Activated CD4-positive, alpha-beta T cell treated with anti-CD3 and anti-CD28 coated beads, Interleukin-10, Interleukin-2, amounts not matched to agents 100 ng/mL and 50 ng/mL, durations not matched to agents 16 hours and 8 hours (primary cell): ENCODE measurements at places on chromosomes 6 and 20.

DNA sequence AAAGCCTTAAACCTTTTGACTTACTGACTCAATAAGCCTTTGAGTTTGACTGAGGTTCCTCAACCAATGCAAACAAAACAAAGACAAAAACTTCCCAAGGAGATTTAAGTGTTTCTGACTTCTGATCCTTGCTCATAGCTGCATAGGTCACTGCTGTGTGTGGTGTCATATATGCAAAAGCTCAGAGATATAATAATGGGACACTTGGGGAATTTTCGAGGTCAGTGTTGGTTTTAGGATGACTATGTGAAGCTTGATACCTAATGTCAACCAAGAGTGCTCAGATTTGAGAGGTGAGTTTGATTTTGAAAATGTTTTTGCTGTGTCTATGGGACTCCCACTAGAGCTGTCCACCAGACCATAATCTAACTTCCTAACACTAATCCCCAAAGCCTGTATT, 26.2 kb downstream of the ZKSCAN8 start:
- no peak for DNase-seq

GRCh38 chr6:148700047-148700715, 46.6 kb upstream of the UST start:
- DNase-seq, result no peak

- DNase-seq, result no peak
Measured at GRCh38 chr6:156650896-156651390, 126.2 kb upstream of the ARID1B start.

DNA sequence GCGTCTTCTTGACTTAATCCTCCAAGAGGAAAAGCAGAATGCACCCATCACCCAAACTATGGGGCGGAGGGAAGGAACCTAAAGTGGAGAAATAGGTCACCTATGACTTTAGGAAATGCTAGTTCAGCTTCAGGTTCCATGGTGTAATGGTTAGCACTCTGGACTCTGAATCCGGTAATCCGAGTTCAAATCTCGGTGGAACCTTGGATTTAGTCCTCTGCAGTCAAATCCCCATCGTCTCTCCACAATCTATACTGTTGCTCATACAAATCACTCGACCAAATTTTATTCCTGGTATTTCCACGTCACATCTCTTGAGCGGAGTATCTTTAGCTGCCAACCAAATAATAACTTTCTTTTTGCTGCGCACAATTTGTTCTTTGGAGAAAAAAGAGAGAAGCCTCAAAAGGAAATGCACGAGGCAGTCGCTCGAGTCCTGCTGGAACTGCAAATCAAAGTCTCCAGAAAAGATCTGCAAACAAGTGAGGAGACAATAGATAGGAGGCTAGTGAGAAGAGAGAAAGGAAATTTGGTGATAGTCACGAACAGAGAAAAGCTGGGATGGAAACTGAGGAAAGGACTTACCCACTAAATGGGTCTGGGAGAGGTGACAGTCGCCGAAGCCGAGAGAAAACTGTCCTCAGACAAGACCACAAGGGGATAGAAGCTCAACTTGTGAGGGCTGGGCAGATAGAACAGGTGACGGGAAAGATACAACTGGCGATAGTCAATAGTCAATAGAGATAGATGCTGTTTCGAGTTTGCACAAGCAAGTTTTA, 16.6 kb downstream of the POM121L2 start:
- DNase-seq, result peak; percentile 78

- no peak for DNase-seq
Measured at GRCh38 chr6:44243345-44243744, 3.6 kb upstream of the HSP90AB1 start.

- DNase-seq, result no peak
Measured at GRCh38 chr6:52728394-52728793, 34.9 kb downstream of the GSTA2 start.

GRCh38 chr6:47780510-47781356, 1.1 kb upstream of the OPN5 start:
- peak; percentile 60 for DNase-seq

- peak; percentile 47 for DNase-seq
Measured at GRCh38 chr6:131116755-131117360, 18.4 kb upstream of the AKAP7 start.

- no peak for DNase-seq
Measured at GRCh38 chr6:12263403-12263802, 26.8 kb upstream of the EDN1 start.

DNA sequence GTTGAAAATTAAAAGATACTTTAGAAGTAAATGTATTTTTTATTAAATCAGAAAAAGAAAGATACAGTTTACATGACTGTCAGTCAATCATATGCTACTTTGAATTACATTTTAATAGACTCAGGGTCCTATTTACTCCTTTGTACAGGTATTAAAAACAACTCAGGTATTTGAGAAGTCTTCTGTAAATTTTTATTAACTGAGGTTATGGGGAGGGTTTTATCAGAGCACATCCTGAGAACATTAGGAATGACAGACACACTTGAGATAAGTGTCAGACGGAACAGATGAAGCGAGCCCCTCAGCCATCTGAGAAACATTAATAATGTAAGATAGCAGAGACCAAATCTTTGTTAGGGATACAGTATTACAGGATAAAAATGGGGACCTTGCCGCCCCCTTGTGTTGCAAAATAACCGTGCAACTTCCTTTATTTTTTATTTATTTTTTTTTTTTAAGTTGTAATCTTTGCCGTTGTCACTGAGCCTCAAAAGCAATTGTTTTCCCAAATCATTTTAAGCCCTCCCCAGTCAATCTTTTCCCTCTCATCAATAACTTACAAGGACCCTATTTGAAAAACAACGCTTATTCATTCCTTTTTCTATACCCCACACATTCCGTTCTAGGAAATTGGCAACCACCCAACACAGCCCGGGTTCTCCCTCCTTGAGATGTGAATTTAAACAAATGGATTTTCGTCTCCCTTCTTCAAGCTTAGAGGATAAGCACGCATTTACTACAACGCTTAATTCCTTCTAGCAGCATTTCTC, 126.7 kb downstream of the BCAS1 start:
- DNase-seq, result peak; percentile 28

DNA sequence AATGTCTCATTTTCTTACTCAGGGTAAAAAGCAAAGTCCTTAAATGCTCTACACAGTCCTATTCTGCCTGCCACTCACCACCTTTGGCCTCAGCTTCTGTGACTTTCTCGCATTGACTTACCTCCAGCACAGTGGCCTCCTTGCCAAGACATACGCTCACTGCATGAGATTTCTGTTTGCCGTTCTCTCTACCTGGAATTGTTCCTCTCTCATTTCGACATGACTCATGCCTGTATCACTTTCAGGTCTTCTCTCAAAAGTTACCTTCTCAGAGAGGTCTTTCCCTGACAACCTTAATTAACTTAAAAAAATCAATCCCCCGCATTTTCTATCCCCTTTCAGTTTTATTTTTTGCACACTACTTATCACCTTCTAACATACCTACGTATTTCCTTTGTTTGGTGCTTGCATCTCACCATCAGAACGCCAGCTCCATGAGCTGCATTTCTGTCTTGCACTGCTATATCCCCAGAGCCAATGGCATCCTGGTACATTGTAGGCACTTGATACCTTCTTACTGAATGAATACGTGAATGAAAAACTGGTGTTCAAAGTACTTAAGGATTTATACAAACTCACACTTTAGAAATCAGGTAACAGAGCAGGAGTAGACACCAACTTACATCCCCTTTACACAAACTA, 24.5 kb downstream of the TENT5A start:
- DNase-seq, result peak; percentile 18

- no peak for DNase-seq
Measured at GRCh38 chr6:27318973-27319372, 6.9 kb upstream of the POM121L2 start.

DNA sequence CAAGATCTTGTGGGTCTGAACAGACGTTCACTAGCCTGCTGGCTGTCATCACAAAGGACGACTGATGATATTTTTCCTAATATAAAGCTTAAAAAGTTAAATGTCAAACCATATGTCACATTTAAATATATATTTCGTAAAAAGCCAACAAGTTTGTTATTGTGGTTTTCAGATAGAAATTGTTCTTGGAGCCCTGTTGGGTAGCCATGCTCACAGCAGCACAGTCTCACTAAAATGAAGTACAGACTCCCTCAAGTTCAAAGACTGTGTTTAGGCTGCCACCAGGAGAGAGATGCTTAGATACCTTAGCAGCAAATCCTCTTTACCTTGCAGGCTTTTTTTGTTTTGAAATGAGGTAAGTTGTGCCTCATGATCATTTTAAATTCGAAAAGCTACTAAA, 17.8 kb downstream of the EEF1E1 start:
- DNase-seq, result no peak

DNA sequence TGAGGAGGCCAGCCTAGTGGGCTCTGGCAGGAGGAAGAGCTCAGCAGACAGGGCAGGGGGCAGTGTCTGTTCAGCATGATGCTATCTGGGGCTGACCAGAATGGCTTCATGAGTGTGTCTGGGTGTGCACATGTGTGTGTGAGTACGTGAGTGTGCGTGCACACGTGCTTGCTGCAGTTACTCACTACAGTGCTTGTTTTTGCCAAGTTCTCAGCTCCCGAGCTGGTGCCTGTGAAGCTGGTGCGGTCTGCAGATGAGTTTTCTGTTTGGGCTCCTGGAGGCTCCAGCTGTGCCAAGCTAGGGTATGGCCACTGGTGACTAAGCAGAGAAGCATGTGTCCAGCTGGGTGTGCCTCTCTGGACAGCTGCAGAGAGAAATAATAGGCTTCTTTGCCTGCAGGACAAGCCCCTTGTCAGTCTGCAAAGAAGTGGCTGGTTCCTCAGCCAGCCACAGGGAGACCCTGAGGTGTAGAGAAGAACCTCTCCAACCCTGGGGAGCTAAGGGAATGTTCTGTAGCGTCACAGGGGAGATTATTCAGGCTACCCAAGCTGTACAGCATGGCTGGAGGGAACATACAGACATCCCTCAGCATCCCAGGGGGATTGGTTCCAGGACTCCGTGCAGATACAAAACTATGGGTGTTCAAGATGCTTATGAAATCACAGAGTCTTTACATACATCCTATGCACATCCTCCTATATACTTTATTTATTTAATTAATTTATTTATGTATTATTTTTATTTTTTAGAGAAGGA, 40.2 kb upstream of the FAM50B start:
- DNase-seq, result no peak

DNA sequence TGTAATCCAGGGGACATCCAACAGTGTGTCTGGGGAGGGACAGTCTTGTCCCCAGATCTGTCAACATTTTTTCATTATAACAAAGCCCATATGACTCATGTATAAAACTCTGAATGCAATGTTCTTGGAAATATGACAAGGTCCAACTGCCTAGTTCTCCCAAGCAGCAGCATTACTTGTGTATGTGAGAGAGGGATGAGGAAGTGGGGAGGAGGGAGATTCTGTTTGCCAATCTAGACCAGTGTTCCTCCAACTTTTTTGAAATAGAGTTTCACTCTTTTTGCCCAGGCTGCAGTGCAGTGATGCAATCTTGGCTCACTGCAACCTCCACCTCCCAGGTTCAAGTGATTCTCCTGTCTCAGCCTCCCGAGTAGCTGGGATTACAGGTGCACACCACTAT, 394.8 kb downstream of the DHX35 start:
- no peak for DNase-seq

- no peak for DNase-seq
Measured at GRCh38 chr6:42689371-42689770, 33.0 kb downstream of the PRPH2 start.

DNA sequence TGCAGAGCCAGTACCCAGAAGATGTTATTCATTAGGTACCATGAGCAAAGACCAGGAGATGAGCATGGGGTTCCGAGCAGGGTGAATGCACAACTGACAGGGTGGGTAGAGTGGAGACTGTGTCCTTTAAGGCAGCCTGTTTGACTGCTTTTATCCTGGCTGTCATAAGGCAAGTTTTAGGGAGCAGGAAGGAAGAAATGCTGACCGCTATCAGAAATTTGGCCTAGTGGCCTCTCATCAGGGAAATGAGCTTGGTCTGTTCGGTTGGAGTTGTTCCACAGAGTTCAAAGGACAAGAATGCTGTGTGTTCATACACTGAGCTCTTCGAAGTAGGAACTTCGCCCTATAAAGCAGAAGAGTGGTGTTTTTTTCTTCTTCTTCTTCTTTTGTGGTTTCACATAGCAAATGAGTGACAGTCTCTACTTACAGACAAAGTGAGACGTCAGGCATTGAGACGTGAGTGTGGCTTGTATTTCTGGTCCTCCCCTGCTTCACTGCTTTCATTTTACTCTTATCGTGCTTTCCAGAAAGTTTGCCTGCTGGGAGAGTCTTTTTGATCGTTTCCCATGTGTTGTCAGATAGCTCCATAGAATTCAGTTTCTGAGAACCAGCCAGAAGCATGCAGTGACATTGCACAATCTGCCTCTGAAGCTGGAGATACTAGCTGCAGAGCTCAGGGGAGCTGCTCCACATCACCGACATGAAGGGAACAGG, at the start of gene CASS4:
CASS4 (plus strand) TSS at position 502 of the 714 bp plus-strand sequence; CDS start at position 701, 199 bp downstream.
- peak; percentile 44 for DNase-seq

DNA sequence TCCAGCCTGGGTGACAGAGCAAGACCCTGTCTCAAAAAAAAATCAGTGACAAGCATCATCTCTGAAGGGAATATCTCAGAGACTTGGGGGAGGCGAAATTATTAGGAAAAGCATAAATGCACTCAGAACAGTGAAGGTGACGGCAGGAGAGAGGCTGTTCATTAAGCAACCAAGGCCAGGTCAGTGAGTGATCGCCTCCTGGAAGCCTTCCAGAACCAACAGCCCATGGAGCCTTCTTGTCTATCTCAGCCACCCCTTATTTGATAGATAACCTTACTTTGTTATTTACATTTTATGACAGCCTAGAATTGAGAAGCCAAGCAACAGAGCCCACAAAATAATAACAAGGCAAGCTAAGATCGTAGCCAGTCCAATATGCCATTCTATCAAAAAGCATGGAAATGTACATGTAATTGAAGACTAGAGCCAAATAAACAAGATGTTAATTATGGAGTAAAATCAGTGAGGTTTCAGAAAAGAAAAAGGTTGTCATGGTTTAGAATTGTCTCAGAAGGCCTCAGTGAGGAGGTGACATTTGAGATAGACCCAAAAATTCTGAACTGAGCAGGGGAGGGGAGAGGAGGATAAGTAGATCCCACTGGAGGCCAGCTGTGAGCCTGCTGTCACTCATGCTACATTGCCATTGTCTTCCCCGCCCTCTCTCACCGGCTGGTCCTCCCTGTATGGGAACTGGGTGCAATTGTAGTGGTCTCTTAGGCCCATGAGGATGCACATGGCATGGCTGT, 17.8 kb downstream of the BNIP5 start:
- DNase-seq, result no peak

DNA sequence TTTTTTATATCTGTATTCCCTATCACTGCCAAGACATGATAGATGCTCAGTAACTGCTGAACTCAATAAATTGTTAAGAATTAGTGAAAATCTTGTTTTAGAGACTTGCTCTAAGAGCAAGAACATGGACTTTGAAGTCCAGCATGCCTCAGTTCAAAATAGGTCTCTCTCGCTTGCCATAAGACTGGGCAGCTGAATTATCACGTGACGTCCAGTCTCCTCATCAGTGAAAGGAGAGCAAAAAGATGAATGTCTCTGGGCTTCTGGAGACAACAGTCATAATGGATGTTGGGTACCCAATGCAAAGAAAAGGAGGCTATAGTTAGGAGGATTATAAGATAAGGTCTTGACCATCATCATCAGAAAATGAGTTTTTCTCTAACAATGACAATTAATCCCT, 82.1 kb downstream of the IYD start:
- DNase-seq, result no peak

- DNase-seq, result no peak
Measured at GRCh38 chr20:1891263-1892118, 3.7 kb upstream of the SIRPA start.

- no peak for DNase-seq
Measured at GRCh38 chr6:167285077-167285770, 5.9 kb upstream of the UNC93A start.

- DNase-seq, result no peak
Measured at GRCh38 chr6:69289689-69290495, 506.9 kb downstream of the LMBRD1 start.

- peak; percentile 70 for DNase-seq
Measured at GRCh38 chr6:11172501-11173327, 59.8 kb downstream of the NEDD9 start.
